ENCODE measurements at places on chromosomes 1 and 21. TPM values are rescaled to one million over a fixed set of nuclear protein-coding genes. Genes with fewer than 3 reads are reported as not detected.

KANK4 gene
- not detected for total RNA-seq

GRCh38 chr1:223628233-223629125, 37.0 kb downstream of the CAPN8 start:
- H3K4me1 ChIP-seq = no peaks in the 10 kb centered on the region
- peaks cover 4% of the 10 kb centered on the region for H3K27me3 ChIP-seq
- no peak overlapping the region for H3K4me3 ChIP-seq
- no peak overlapping the region for H3K27ac ChIP-seq
- no peaks in the 10 kb centered on the region for H3K36me3 ChIP-seq

LEFTY1 gene
- not detected for total RNA-seq

SPRR5 gene
- not detected for total RNA-seq

GRCh38 chr1:58310469-58310868, 236.1 kb downstream of the OMA1 start:
- no peaks in the 10 kb centered on the region for H3K4me1 ChIP-seq
- no peaks in the 10 kb centered on the region for H3K36me3 ChIP-seq
- no peaks in the 10 kb centered on the region for H3K27me3 ChIP-seq

C1orf94 gene
- not detected for total RNA-seq

DNA sequence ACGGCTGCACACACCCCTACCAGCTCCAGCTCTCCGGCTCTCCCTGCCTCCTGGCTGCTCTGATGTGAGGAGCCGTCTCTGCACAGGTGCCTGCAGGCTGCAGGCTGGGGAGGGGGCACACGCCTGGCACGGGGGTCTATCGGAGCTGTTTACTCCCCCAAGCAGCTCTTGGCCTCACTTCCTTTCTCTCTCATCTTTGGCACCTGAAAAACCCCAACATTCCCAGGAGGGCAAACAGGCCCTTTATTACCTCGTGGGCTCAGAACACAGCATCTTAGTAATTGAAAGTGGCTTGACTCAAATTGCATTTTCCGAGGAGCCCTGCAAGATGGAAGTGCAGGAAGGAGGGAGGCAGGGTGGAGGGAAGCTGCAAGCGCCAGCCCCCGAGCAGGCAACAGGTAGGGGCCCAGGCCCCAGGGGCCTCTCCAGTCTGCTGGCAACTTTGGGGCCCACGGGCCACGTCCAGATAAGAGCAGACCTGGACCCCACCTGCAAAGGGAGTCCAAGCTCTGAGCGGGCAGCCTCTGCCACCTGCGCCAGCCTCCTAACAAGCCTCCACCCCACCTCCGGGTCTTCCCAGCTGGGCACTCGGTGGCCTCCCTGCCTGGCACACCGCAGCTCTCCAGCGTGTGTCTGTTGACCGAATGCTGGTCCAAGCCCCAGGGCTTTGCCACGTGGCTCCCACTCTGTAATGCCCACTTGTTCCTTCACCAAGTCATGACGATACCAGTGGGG, 263.6 kb upstream of the VAMP3 start:
- H3K27ac ChIP-seq = no peak overlapping the region
- no peak overlapping the region for H3K4me3 ChIP-seq
- H3K36me3 ChIP-seq = no peaks in the 10 kb centered on the region
- H3K27me3 ChIP-seq = peaks cover 7% of the 10 kb centered on the region
- DNase-seq = no peak

DNA sequence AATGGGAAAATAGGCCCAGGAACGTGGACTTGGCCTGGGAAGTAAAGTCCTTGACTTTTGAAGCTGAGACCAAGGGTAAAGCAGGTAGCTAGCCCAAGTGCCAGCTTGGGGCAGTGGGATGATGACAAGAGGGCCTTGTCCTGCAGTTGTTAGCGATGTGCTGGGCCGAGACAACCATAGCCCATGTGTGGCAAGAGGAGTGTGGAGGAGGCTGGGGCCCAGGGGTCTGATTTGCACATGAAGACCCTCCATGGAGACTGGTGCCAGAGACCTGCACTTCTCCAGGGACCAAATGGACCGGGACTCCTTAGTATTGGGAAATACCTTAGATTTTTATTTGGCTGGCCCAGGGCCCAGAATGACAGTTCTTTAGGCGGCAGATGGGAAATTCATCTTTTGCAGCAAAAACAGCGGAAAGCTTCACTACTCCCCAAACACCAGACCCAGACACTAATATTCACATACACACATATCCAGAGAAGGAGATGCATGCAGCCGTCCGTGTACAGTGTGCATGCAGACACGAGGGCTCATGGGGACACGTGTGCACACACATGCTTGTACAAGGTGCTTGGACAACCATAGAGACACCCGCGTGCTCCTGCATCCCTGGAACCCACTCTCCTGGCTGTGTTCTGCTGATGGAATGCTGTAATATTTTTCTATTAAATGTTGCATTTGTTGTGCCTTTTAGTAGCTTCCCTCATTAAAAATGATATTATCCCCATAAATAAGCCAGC, 78.1 kb upstream of the CSF3R start:
- H3K27ac ChIP-seq = no peak overlapping the region
- H3K27me3 ChIP-seq = peaks cover 6% of the 10 kb centered on the region
- no peaks in the 10 kb centered on the region for H3K36me3 ChIP-seq
- no peaks in the 10 kb centered on the region for H3K4me1 ChIP-seq
- no peak overlapping the region for H3K4me3 ChIP-seq
- DNase-seq = no peak

GRCh38 chr1:106880226-106880625, 176.2 kb upstream of the PRMT6 start:
- H3K27ac ChIP-seq = no peak overlapping the region
- no peak overlapping the region for H3K4me3 ChIP-seq
- H3K4me1 ChIP-seq = no peaks in the 10 kb centered on the region
- DNase-seq = no peak
- H3K27me3 ChIP-seq = no peaks in the 10 kb centered on the region

DNA sequence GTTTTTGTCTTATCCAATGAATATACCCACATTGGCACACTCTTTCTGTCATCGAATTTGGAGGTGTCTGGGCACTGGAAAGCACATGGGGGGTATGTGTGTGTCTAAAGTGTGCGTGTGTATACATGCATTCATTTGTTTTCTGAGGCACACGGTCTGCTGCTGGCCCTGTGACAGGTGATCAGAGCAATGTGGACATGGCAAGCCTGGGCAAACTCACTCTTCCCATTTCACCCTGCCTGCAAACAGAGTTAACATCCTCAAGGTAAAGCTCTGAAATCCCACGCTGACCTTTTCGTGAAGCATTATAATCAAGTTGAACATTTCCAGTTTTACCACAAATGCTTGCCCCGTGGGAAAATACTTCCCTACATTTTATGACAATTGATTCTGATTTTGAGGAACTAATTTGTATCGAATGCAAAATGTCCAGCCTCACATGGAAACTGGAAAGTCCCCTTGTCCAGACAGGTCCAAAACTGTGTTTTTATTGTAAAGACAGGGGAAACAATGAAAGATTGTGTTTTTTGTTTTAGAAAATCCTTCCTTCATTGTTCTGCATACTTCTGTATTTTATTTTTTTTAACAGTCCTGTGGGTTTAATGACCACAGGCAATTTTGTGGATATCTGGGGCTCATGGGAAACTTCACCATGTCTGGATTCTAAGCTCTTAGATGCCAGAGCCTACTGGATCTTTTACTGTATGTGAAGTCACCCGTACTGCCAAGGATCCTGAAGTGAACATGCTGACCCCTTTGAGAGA, 160.9 kb downstream of the PBX1 start:
- no peak overlapping the region for H3K4me3 ChIP-seq
- H3K27ac ChIP-seq = no peak overlapping the region
- DNase-seq = no peak
- H3K4me1 ChIP-seq = peaks cover 14% of the 10 kb centered on the region
- H3K27me3 ChIP-seq = peaks cover 4% of the 10 kb centered on the region
- no peaks in the 10 kb centered on the region for H3K36me3 ChIP-seq

GRCh38 chr1:201304126-201304525, 20.8 kb downstream of the PKP1 start:
- DNase-seq = no peak
- no peaks in the 10 kb centered on the region for H3K36me3 ChIP-seq
- H3K4me3 ChIP-seq = no peak overlapping the region
- H3K4me1 ChIP-seq = no peaks in the 10 kb centered on the region
- H3K27ac ChIP-seq = no peak overlapping the region
- peaks cover 10% of the 10 kb centered on the region for H3K27me3 ChIP-seq

DNA sequence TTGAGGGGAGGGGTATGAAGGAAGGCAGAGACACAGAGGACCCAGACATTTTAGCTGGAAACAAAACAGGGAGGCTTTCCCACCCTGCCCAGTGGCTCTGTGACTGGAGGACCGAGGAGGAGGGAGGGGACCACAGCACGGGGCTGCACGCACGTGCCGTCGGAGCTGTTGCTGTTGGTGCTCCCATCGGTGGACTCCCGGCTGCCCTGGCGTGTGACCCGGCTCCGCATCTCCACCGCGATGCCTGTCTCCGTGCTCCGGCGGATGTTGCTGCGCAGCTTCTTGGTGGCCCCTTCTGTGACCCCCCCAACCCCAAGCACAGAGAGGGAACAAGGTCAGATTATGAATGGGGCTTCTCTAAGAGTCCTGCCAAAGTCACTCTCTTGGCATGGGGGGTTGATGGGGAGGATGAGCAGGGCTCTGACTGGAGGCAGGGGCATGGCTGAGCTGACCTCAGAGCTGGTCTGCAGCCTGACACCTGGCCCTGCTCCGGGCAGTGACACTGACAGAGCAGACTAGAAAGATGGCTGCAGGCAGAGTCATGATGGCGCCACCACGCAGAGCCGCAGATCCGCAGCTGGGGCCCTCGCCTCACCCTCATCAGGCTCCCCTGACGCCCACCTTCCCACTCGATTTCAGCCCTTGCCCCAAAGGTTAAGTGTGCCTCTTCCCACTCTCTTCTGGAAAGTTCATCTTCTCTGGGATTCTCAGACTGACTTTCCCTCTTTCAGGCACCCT, 29.6 kb downstream of the RIMS3 start:
- H3K4me3 ChIP-seq = no peak overlapping the region
- peaks cover 12% of the 10 kb centered on the region for H3K4me1 ChIP-seq
- H3K27ac ChIP-seq = no peak overlapping the region
- no peaks in the 10 kb centered on the region for H3K27me3 ChIP-seq

DNA sequence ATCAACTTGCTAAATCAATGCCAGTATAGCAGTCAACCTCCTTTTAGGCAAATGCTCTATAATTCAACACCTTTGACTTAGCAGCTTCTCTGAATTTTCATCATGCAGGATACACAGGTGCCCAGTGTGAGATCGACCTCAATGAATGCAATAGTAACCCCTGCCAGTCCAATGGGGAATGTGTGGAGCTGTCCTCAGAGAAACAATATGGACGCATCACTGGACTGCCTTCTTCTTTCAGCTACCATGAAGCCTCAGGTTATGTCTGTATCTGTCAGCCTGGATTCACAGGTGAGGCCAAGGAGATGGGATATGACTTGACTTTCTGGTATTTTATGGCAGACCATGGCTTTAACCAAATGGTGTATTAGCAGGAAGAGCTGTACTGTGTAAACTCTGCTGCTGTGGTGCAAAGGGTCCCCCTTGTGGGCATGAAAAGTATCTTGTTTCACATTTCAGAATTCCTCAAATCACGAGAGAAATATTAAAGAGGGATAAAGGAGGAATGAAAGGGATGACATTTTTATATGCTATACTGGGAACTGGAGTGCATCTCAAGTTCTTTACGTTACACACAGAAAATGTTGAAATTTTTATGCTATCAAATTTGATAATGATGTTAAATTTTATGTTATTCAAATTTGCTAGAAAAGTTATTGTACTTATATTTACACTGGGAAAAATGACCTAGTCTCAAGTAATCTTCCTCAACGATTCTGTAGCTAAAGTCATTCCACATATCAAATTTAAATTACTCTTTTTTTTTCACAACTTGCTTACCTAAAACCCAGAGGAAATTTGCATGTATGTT, 88.9 kb downstream of the CRB1 start:
- H3K4me1 ChIP-seq = no peaks in the 10 kb centered on the region
- no peaks in the 10 kb centered on the region for H3K27me3 ChIP-seq
- no peak overlapping the region for H3K4me3 ChIP-seq
- no peak for DNase-seq

- no peaks in the 10 kb centered on the region for H3K4me1 ChIP-seq
- H3K27me3 ChIP-seq = peaks cover 12% of the 10 kb centered on the region
- H3K4me3 ChIP-seq = no peak overlapping the region
- no peak overlapping the region for H3K27ac ChIP-seq
- H3K36me3 ChIP-seq = no peaks in the 10 kb centered on the region
These were observed 39.1 kb downstream of the IFI44 start for GRCh38 chr1:78688697-78689096.

HUNK gene
- 0.23 TPM for total RNA-seq

TDRD5 gene
- not detected for total RNA-seq

GRCh38 chr1:55646181-55646580, 431.0 kb upstream of the USP24 start:
- H3K27ac ChIP-seq = no peak overlapping the region
- H3K27me3 ChIP-seq = no peaks in the 10 kb centered on the region
- no peak overlapping the region for H3K4me3 ChIP-seq
- no peak for DNase-seq

DNA sequence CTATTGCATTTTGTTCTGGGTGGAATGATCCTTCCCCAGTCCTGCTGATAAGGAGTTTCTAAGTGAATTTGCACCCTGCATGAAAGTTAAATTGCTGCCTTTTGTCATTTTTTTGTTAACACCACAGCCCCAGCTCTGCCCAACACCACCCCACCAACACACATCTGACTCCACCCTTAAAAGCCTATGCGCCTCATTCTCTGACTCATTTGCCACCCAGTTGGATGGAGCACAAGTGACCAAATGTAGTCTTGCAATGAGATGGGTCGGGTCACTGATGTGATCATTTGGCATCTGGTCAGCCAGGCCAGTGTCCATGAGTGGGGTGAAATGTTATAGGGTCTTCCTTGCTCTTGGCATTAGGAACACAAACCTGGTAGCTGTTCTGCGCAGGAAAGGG, 256.8 kb downstream of the KAZN start:
- H3K36me3 ChIP-seq = no peaks in the 10 kb centered on the region
- H3K4me3 ChIP-seq = no peak overlapping the region
- H3K4me1 ChIP-seq = no peaks in the 10 kb centered on the region

RBP7 gene
- not detected for total RNA-seq

DNA sequence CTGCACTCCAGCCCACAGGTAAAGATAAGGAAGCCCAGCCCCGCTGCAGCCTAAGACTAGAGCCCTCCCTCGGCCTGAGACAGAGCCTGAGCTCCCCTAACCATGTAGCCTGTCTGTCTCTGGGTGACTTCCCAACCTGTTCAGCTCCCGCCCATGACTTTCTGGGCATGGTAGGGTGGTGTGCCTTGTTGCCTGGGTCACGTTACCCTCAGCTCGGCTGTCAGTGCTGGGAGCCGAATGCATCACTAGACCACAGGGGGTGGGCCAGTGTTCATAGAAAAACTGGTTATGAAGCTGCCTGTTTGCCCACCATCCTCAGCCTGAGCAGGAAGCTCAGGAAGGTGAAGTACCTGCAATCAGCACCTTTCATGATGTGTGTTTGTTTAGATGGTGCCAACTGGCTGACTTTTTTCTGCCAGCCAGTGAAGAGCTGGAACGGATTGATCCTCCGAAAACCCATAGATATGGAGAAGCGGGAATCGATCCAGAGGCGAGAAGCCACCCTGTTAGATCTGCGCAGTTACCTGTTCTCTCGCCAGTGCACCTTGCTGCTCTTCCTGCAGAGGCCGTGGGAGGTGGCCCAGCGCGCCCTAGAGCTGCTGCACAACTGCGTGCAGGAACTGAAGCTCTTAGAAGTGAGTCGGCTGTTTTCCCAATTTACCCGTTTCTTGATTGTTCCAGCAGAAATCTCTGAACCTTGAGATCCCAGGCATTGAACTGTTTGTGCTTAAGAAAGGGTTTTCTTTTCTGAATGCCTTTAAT, 43.9 kb upstream of the PWP2 start:
- H3K27me3 ChIP-seq = no peaks in the 10 kb centered on the region
- H3K4me3 ChIP-seq = peak overlapping the region; percentile 50
- peak overlapping the region; percentile 81 for H3K27ac ChIP-seq

- DNase-seq = no peak
- H3K27ac ChIP-seq = no peak overlapping the region
- peaks cover 1% of the 10 kb centered on the region for H3K36me3 ChIP-seq
- H3K4me1 ChIP-seq = no peaks in the 10 kb centered on the region
These were observed 11.6 kb downstream of the COL9A2 start for GRCh38 chr1:40305451-40305850.

CATSPER4 gene
- not detected for total RNA-seq
